Activated CD4-positive, alpha-beta T cell treated with anti-CD3 and anti-CD28 coated beads, Interleukin-2, amount 50 U/mL, for 24 hours (primary cell): ENCODE measurements at places on chromosomes 1 and 21.

- no peak for DNase-seq
These were observed 6.4 kb downstream of the TRIM63 start for GRCh38 chr1:26060832-26061574.

DNA sequence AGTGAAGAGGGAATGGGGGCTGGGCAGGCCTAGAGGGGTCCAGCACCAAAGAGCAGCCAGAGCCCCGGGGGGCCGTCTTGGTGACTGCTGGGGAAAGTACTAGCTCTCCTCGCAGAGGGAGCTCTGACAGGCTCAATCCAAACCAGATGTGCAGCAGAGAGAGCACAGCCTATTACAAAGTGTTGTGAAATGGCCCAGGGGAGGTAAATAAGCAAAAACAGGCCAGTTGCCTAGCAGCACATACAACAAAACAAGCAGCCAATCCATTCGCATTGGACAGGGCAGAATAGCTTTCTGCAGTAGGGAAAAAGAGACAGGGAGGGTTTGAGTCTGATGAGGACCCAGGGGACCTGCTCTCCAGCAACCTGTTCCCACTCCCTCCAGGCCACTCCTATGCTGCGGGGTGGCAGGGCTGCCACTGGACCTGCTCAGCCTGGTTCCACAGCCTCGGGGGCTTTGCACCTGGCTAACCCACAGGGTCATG, 239.6 kb upstream of the FGGY start:
- no peak for DNase-seq

GRCh38 chr1:226736908-226737818, 1.9 kb downstream of the ITPKB start:
- peak; percentile 38 for DNase-seq

GRCh38 chr1:116266864-116267212, 106.2 kb upstream of the ATP1A1 start:
- DNase-seq, result no peak

- no peak for DNase-seq
These were observed 18.6 kb upstream of the RALGPS2 start for GRCh38 chr1:178706432-178706831.
